Brain (organoid and tissue), 16 donors: ENCODE measurements at places on chromosomes 4 and X.

DNA sequence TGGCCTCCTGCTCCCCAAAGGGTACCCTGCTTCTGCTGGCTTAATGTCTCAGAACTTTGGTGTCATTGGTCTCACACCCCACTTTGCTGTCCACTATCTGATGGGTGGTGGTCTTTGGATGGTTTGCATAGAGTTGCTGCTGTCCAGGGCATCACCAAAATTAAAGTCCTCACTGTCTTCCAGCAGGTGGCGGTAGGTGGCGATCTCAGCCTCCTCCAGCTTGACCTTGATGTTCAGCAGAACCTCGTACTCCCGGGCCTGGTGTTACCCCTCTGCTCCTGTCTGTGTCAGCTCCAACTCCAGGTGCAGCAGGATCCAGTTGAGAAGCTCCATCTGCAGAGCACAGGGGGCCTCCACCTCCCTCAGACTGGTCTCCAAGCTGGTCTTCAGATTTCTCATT lies 1169.5 kb upstream of the PABPC4L start:
- DNase-seq = no peak

DNA sequence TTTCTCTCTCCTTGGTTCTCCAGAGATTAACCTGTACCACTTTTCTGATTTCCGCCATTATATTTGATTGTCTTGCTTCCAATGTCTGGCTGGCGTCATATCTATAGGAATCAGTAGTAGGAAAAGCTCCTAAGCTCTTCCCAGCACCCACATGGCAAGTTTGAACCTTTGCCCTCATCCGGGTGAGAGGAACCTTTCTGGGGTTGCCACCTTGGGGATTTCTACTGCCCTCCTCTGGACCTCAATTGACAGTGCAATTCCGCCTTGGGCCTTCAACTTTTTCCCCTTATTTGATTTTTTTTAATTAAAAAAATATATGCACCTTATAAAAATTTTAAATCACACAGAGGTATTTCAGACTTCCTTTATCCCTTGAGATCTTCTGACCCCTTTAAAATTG lies 2.0 kb upstream of the CXorf66 start:
- no peak for DNase-seq

- no peak for DNase-seq
Observed at GRCh38 chr4:48409203-48409602, 67.9 kb downstream of the SLAIN2 start.

DNA sequence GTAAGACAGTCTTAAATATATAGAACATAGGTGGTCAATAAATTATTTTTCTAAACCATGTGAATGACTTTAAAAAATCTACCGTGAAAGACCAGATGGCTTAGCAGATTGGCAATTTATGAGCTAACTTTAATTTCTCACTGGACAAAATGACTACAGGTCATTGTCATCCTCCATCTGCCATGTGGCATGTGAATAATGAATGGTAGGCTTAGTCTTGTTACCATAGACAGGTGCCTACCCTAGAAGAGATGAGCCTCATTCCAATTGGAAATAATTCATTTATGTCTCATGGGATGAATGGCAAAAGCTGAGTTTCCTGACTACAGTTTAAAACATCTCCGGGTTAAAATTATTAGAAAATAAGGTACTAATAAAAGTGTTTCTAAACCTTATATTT lies 1043.3 kb downstream of the FAT4 start:
- no peak for DNase-seq

DNA sequence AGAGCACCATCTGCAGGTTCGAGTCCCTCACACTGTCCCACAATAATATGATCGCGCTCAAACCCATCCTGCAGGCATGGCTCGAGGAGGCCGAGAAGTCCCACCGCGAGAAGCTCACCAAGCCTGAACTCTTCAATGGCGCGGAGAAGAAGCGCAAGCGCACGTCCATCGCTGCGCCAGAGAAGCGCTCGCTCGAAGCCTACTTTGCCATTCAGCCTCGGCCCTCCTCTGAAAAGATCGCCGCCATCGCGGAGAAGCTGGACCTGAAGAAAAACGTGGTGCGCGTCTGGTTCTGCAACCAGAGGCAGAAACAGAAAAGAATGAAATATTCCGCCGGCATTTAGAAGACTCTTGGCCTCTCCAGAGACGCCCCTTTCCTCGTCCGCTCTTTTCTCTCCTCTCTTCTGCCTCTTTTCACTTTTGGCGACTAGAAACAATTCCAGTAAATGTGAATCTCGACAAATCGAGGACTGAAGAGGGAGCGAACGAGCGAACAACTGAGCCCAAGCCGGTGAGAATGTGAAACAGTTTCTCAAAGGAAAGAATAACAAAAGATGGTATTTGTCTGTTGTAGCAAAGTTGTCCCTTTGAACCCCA lies 1.9 kb downstream of the POU4F2 start:
- DNase-seq = peak; percentile 54

GRCh38 chr4:3365326-3365725 lies 72.5 kb downstream of the RGS12 start:
- no peak for DNase-seq

- peak; percentile 88 for DNase-seq
Observed at GRCh38 chrX:21985332-21985777, 44.8 kb downstream of the SMS start.

GRCh38 chr4:163395055-163395454 lies 51.4 kb downstream of the NPY5R start:
- no peak for DNase-seq

DNA sequence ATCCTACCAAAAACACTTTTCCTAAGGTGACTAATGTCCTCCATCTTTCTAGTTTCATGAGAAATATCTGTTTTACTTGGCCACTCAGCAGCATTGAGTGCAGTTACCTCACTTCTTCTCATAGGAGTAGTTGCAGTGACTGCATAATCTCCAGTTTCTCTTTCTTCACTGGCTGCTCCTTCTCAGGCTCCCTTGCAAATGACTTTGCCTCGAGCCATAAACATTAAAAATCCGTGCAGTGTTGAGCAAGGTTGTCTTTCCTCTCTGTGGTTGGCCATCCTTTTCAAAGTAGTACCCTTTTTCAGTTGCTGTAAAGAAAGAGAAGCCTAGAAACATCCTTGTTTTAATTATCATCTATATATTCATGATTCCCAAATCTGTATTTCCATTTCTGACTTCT lies 10.2 kb upstream of the PRKG2 start:
- no peak for DNase-seq

- DNase-seq = no peak
Observed at GRCh38 chr4:123822353-123822752, 425.8 kb downstream of the SPRY1 start.

GRCh38 chrX:80432863-80433262 lies 12.6 kb downstream of the TENT5D start:
- DNase-seq = no peak

GRCh38 chrX:101668143-101668542 lies 8.5 kb upstream of the ARMCX2 start:
- no peak for DNase-seq

GRCh38 chrX:65971151-65971550 lies 68.7 kb downstream of the VSIG4 start:
- DNase-seq = no peak

DNA sequence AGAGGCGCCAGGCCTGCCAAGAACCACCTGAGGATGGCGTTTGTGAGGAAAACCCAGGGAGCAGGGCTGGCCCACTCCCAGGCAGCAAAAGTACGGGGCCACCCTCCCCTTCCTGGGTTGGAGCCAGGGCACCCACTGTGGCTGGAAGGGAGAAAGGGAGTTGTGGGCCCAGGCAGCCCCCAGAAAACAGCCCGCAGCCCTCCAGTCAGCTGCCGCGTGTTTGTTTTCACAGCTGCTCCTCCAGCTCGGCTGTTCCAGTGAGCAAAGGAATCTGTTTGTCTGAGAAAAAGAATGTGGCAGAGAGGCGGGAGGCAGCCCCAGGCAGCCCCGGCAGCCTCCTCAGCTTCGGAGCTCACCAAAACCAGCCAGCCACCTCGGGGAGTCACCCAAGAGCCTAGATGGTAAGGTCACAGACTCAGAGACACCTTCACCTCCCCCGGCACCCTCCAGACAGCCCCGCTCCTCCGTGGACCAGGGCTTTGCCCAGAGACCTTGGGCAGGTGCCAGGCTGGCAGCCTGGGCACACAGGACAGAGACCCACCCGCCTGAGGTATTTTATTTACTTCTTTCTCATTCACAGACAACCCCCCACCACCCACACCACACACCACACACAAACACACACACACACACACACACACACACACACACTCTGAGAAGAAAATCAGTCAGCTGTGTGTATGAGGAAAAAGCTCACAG lies 338.1 kb downstream of the BCOR start:
- peak; percentile 62 for DNase-seq

GRCh38 chr4:81845273-81845672 lies 373.6 kb upstream of the RASGEF1B start:
- no peak for DNase-seq

DNA sequence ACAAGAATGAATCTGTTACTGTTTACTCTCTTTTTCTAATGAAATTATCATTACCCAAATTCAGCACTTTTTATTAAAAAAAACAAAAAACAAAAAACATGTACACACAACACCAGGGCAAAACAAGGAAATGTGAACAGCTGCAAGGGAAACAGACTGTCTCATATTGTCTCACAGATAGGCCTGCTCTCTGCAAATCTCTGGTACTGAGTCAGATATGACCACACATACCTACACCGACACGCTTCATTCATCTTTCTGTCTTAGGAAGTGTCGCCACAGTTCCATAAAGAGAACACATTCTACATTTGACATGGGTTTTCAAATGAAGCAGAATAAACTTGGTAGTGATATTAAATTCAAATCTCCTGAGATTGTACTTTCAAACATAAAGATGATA lies 92.2 kb upstream of the GPR34 start:
- no peak for DNase-seq

- no peak for DNase-seq
Observed at GRCh38 chrX:102728646-102729045, 8.1 kb downstream of the GPRASP3 start.

GRCh38 chr4:147371661-147372060 lies 109.2 kb upstream of the EDNRA start:
- no peak for DNase-seq

DNA sequence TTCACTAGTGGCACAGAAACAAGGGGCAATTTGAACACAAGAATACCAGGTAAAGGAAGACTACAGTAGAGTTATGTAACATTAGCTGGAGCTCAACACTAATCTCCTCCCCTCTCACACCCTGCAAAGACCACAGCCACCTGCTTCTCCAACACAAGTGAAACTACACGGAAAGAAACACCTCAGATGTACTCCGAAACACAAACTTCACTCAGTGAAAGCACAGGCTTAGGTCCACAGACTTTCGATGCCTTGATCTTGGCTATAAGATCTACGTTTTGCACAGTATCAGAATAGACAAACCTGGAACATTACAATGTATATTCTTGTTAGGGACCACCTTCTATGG lies 7.6 kb downstream of the ACSL1 start:
- DNase-seq = no peak

- DNase-seq = no peak
Observed at GRCh38 chr4:7596918-7597606, 162.3 kb upstream of the PSAPL1 start.

DNA sequence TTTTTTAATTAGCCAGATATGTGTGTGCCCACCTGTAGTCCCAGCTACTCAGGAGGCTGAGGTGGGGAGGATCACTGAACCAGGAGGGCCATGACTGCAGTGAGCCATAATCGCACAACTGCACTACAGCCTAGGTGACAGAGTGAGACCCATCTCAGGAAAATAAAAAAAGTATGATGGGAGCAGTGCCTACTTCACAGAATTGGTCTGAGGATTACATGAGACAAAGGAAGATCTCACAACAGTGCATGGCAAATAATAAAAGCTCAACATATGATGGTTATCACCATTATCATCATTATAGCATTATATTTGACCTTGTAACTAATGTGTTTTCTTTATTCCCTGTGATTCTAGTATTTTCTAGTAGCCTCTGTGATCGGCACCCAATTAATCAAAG lies 19.9 kb upstream of the DCHS2 start:
- DNase-seq = no peak

DNA sequence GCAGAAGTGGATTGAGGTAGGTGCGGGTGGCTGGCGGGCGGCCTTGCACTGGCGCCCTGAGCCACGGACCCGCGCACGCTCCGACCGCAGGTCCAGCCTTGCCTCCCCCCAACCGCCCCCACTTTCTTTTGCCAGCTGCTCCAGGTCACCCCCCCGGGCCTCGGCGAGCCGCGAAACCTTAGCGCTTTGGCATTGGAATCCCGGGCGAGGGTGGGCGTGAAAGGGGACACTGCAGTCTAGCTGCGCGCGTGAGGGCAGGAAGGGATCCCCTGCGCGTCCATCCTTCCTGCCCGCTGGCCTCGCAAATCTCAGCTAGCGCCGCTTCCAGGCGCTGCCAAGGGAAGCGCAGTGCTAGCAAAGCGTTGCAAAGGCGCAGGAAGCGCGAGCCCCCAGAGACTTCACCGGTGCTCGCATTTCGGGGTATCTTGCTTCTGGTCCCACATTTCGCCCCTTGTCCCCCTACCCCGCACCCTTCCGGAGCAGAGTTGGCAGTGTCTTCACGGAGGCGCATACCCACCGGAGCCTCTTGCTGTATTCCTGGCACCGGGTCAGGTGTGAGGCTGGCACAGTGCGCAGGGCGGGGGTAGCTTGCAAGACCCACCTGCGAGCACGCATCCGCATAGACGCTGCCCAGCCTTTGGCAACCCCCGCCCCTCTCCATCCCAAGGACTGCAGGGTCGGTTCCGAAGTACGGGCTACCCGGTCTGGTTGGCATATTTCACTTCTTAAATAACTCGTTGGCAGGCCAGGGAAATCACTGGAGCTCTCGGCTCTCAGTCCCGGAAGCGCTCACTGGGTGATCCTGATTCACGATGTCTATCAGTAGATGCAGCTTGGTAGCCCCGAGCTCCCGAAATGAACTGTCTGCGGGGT lies 104.4 kb downstream of the UCHL1 start:
- DNase-seq = peak; percentile 71

GRCh38 chrX:147788641-147789350 lies 122.9 kb upstream of the FMR1 start:
- DNase-seq = no peak

- DNase-seq = peak; percentile 18
Observed at GRCh38 chr4:89242864-89243732, 64.5 kb downstream of the GPRIN3 start.

DNA sequence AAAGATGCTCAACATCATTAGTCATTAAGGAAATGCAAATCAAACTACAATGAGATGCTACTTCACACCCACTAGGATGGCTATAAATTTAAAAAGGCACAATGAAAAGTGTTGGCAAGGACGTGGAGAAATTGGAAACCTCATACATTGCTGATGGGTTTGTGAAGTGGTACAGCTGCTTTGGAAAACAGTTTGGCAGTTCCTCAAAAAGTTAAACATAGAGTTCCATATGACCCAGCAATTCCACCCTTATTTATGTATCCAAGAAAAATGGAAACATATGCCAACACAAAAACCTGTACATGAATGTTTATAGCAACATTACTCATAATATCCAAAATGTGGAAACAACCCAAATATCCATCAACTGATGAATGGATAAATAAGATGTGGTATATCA lies 101.3 kb upstream of the MAGEB10 start:
- no peak for DNase-seq

DNA sequence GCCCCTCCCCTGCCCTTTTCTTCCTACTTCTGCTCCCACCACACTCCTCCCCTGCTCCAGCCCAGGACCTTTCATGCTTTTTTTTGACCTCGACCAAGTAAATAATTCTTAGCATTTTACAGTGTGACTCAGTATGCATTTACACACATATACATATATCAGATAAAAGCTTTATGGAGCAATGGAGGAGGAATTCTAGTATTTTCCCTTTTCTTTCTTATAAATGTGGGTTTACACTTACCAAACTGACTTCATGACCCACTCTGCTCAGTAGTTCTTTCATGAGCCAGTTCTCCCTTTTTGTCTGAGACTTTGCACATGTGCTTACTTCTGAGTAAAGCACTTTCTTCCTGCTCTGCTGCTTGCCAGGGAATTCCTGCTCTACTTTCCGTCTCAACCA lies 111.8 kb upstream of the H2AZ1 start:
- no peak for DNase-seq

- DNase-seq = peak; percentile 2
Observed at GRCh38 chr4:150906987-150907633, 108.0 kb downstream of the LRBA start.
